ENCODE measurements at places on chromosomes 1 and 21.

DNA sequence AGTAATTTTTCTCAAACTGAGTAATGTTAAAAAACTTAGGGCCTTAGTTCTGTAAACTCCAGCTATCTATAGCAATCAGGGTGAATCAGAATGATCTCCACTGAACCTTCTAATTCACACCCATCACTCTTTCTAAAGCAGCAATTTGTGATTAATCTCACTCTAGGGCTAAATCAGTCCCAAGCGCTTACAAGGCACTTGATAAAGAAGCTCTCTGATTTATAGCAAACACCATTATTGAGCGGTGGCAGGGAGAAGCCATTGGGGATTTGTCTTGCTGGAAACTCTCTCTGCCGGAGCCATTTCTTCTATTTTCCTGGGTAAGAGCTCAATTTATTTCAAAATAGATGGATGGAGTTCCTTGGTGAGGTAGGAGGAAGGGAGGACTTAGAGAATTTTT lies 77.0 kb downstream of the OMA1 start:
- no peak for DNase-seq

GRCh38 chr1:61271412-61271789 lies 189.0 kb downstream of the NFIA start:
- DNase-seq: peak; percentile 28

DNA sequence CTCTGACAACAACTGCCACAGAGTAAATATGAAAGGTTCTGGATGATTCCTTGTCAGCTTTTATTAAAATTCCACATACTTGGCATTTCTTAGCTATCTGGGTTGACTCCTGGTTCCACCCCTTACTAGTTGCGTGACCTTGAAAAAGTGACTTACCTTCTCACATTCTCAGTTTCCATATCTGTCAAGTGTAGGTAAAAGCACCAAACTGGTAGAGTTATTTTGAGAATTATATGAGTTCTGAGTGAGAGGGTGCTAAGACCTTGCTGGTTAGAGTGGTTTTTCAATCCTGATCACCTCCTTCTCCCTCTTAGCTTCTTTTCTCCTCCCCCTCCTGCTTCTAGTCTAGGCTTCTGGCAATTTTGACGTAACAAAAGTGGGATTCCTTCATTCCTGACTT lies 83.4 kb upstream of the ABCD3 start:
- DNase-seq: no peak

DNA sequence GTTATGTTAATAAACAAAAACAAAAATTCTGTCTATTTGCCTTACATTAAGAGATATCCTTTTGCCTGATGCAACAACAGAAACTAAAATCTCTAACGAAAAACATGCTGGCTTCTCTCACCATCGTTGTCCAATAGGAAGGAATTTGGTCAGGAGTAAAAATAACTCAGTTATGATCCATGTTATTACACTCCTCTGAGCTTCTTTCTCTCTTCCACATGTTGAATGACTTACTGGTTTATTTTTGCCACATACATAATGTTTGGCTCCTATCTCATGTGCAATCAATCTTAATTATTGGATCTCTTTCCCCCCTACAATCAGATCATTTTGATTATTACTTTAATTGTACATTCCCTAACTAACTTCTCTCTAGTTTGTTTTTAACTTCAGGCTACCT lies 688.4 kb downstream of the USP25 start:
- DNase-seq: no peak

DNA sequence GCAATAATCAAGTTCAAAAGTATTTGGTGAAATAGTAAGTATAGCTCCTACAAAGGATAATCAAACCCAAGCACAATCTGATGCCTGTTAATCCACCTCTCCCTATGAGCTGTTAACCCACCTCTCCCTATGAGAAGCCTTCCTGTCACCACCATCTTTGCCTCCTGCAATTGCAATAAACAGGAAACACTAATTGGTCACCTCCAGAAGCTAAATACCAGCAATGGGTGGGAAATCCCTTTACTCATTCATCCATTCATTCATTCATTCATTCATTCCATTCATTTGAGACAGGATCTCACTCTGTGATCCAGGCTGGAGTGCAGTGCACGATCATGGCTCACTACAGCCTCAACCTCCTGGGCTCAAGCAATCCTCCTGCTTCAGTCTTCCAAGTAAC lies 132.8 kb downstream of the RERE start:
- no peak for DNase-seq

DNA sequence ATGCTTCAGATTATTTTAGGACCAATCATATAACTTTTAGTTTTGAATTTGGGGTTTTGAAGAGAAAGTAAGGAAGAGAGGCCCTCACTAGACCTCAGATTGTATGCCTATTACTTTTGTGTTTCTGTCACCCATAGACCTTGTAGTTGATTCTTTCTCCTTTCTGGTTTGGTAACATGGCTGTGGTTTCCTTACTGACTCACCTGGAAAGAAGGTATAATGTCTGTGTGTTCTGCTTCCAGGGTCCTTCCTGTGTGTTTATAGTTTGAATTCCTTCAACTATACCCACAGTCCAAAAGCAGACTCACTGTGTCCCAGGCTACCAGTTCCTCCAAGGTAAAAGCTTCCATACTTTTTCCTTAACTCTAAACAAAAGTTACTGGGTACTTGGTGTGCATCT lies 8.1 kb downstream of the SLC44A3 start:
- no peak for DNase-seq

Data from neural progenitor cell (in vitro differentiated cells).